Heart left ventricle (tissue), 16 donors: ENCODE measurements at places on chromosomes 13 and 19. TPM values are rescaled to one million over a fixed set of nuclear protein-coding genes. Genes with fewer than 3 reads are reported as not detected.

GRCh38 chr13:76796851-76797250 lies 89.4 kb downstream of the KCTD12 start:
- no peak overlapping the region for H3K4me3 ChIP-seq
- no peak overlapping the region for H3K27ac ChIP-seq
- no peaks in the 10 kb centered on the region for H3K36me3 ChIP-seq
- DNase-seq: no peak

The ARL11 gene
- total RNA-seq: 3.0 TPM

DNA sequence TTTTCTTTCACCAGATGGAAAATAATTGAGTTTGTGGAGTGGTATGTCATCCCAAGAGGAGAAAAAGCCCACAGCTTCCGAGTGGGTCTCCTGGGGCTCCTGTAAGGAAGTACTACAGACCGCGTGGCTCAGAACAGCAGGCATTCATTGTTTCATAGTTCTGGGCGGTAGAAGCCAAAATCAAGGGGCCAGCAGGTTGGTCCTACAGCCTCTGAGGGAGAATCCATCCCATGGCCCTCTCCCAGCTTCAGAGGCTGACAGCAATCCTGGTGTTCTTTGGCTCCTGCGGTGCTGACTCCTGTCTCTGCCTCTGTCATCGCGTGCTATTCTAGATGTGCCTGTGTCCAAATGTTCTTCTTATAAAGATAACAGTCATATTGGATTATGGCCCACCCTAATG lies 362.6 kb downstream of the FGF14 start:
- no peak overlapping the region for H3K4me3 ChIP-seq
- DNase-seq: peak; percentile 24
- H3K27ac ChIP-seq: no peak overlapping the region
- no peaks in the 10 kb centered on the region for H3K4me1 ChIP-seq

DNA sequence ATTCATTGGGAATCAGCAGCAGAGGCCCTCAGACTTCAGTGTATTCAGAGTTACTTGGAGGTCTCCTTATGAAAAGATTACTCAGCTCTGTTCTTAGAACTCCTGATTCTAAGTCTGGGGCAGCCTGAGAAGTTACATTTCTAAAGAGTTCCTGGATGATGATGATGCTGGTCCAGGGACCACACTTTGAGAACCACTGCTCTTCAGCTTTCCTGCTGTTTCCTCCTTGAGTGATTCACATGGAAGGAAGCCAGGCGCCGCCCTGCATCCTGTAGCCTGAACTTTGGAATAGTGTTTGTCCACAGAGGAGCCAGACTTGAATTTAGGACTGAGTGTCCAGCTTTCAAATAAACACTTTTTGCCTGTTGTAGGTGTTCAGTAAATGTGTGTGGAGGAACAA lies 2.9 kb downstream of the CEBPG start:
- no peak overlapping the region for H3K4me3 ChIP-seq
- peak overlapping the region; percentile 98 for H3K27ac ChIP-seq
- H3K27me3 ChIP-seq: no peaks in the 10 kb centered on the region
- H3K36me3 ChIP-seq: peaks cover 22% of the 10 kb centered on the region
- H3K4me1 ChIP-seq: peaks cover 68% of the 10 kb centered on the region

DNA sequence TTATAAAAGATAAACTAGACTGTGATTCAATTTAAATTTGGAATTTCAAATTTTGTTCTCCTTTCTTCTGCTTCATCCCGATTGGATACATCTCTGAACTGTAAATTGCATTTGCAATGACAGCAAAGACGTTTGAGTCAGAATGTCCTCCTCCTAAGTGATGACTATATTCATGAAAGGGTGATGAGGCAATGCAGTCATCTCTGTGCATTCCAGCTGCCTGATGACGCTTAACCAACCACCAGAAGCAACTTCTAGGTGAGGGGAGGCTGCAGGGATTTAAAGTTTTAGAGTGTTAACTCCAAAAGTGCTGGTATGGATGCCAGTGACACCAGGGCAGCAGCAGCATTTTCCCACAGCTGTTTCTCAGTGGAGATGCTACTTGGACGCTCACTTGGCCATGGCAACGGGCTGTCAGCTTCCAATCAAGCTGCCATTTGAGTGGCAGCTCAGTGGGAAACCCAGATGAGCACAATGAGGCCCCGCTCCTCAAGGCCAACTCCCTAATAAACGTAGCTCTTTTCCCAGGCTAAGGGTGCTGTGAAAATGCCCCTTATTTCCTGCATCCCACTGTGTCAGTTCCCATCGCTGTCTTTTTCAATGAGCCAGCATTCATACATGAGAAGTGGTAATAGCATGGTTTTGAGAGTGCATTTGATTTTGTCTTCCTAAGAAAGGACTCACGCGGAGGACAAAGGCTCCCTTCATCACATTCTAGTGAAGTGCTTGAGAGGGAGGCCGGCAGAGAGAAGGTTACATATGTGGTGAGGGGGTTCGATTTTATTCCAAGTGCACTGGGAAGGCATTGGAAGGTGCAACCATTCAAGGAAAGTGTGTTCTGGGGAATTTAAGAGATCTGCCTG lies 45.2 kb upstream of the AMER2 start:
- no peaks in the 10 kb centered on the region for H3K36me3 ChIP-seq
- H3K27ac ChIP-seq: no peak overlapping the region
- DNase-seq: no peak
- H3K27me3 ChIP-seq: no peaks in the 10 kb centered on the region
- no peak overlapping the region for H3K4me3 ChIP-seq

The GRIK5 gene
- 9.0 TPM for total RNA-seq

DNA sequence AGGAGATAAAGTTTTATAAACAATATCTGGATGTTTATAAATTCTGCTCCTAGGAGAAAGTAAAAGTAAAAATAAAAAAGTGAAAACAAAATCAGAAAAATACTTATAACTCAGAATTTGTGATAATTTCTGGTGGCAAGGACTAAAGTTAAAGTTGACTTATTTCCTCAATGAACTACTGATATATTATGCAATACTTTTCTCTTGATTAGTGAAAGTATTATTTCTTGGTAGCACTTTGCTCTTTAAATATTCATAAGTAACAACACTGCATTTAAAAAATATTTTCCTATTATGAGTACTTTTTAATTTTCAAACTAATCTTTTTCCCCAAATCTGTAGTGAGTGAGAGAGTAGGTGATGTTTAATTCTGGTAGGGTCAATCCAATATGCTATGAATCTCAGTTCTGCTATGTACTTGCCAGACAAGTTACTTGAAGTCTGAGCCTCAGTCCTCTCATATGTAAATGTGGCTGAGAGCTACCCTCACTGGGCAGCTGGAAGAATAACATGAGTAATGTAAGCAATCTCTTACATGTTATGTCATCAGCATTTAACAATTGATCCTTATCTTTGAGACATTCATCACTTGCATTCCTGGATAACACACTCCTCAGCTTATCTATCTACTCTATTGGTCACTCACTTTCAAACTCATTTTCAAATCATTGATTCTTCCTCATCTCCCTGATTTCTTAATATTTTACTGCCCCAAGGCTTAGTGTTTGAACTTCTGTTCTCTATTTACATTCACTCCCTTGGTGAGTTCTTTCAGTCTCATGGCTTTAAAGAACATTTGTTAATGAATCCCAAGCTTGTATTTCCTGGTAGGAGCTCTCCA lies 239.0 kb downstream of the RGCC start:
- H3K27ac ChIP-seq: peak overlapping the region; percentile 74
- no peak for DNase-seq
- H3K27me3 ChIP-seq: no peaks in the 10 kb centered on the region

The CERS1 gene
- total RNA-seq: 0.52 TPM
